ENCODE measurements at places on chromosomes 5 and 9. TPM values are rescaled to one million over a fixed set of nuclear protein-coding genes. Genes with fewer than 3 reads are reported as not detected.

Gene SPATA31E1
- total RNA-seq: not detected

Gene TERT
- total RNA-seq: not detected

Gene MED22
- 19.7 TPM for total RNA-seq

Gene PCDH12
- 0.16 TPM for total RNA-seq

Gene DDX31
- total RNA-seq: 4.5 TPM

Gene SMIM33
- not detected for total RNA-seq

Gene LMX1B
- total RNA-seq: not detected
